Activated T-cell treated with anti-CD3 and anti-CD28 coated beads, Interleukin-2, amount 50 U/mL, for 48 hours (primary cell): ENCODE measurements at places on chromosomes 3 and 15.
A peak's percentile ranks its signal among the peaks of the same experiment; 100 is the strongest.

DNA sequence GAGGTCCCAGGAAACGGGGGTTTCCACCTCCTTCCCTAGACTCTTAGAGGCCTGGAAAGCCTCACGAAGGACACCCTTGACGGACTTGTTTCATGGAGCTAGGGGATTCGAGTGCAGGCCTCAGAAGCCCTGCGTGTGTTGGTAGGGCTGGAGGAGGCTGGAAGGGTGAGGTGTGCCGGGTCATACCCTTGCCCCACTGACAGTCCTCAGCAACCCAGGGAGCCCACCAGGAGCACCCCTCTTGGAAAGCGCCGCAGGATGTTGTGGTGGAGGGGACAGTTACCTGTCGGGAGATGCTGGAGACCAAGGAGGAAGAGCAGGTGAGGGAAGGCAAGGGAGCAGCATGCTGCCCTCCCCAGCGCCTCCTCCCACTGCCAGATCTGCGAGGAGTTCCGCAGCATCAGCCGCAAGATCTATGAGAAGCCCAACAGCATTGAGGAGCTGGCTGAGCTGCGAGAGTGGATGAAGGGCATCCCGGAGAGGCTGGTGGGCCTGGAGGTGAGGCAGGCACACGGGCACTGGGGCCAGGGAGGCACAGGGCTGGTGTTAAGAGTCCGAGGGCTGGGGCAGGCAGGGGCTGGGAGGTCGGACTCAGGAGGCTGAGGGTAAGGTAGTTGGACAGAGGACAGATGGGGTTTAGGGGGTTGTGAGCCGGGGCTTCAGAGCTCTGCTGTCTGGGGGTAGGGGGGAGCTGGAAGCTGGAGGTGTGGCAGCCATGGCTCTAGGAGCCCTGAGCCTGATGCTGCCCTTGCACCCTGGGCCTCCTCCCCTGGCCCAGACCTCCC lies 33.7 kb downstream of the DNAH1 start:
- no peak for DNase-seq

DNA sequence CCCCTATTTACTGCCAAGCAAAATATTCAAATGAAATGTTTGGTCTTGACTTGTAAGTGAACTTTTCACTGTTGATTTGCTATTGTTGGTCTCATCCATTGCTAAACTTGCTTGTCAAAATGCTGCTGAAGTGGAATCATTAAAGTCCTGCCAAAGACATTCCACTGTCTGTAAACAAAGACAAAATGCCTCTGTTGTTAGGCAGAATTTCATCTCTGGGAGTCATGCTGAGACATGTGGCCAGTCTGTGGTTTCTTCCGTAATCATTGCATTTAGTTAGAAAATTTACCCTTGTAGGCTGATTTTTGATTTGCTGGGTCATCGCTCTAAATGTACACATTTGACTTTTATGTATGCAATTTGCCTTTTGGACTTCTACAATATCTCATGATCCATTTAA lies 577.7 kb downstream of the MECOM start:
- no peak for DNase-seq

- DNase-seq: no peak
Measured at GRCh38 chr3:194158942-194159439, 23.0 kb downstream of the HES1 start.

DNA sequence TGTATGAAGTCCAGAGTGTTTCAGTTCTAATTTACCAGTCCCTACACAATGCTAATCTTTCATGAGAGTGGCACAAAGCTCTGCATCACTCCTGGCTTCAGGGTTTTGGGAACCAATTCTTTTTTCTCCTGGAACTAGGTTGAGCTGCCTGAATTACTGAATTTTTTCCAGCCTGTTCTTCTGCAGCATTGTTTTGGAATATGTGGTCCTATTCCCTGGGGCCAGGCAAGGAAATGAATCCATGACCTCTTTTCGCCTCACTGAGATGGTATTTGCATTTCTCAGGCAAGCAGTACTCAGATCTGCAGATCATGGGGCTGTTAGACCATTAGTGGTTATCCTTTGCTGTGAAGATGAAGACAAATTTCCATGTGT lies 25.6 kb upstream of the GPR171 start:
- no peak for DNase-seq

DNA sequence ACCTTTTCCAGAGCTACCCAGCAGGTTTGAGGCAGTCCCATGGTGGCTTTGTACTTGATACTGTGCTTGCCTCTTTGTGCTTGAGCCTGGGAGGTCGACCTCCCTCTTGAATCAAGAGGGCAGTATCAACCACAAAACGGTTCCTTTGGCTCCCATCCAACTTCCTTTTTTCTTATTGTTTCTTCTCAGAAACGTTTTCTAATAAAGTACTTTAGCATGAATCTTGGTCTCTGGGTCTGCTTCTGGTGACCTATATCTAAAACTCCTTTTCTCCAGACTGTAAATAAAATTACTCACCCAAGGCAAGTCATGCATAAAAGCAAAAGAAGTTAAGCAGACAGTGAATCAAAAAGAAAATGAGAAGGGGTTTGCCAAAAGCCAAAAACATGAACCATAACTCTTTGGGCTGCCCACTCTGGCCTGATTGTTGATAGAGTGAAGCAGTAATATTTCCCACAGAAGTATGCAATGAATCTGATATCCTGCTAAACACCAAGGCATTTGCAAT lies 112.2 kb upstream of the SLC4A7 start:
- DNase-seq: no peak

GRCh38 chr3:53718462-53718861 lies 127.8 kb downstream of the CHDH start:
- no peak for DNase-seq

DNA sequence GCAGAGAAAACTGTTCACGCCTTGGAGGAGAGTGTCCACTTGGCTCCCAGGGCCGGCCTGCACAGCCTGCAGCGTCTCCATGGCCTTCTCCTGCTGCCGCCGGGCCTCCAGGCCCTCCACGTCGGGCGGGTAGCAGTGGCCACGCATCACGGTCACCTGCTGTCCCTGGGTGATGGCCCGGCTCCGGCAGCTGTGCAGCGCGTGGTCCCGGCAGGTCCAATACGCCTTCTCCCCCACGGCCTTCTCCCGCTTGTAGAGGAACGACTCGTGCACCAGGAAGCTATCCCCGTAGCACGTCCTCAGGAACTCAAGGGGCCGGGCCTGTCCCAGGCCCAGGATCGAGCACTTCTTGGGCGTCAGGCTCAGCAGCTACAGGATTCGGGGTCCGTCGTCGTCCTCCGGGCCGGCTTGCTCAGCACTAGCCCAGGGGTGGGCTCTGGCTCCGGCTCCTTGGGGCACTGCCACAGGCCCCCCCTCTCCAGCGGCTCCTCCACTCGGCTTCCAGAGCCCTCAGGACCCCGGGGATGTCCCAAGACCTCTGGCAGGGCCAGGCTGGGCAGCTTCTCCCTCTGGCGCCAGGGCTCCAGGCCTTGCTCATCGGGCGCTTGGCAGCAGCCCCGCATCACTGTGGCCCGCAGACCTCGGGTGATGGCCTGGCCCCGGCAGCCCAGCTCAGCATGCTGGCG lies 83.6 kb upstream of the FXR1 start:
- DNase-seq: no peak

DNA sequence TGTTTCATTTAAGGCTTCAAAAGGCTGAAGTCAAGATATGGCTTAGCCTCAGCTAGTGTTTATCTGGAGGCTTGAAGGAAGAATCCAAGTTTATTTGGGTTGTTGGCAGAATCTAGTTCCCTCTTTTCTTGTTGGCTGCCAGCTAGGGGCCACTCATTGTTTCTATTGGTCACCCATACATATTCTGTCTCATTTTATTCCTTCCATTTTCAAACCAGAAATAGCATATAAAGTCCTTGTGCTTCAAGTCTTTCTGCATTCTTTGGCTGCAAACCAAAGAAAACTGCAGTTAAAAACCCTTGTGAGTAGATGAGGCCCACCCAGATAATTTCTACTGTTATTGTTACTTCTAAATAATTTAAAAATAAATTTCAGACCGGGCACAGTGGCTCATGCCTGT lies 301.7 kb downstream of the OXSM start:
- no peak for DNase-seq

DNA sequence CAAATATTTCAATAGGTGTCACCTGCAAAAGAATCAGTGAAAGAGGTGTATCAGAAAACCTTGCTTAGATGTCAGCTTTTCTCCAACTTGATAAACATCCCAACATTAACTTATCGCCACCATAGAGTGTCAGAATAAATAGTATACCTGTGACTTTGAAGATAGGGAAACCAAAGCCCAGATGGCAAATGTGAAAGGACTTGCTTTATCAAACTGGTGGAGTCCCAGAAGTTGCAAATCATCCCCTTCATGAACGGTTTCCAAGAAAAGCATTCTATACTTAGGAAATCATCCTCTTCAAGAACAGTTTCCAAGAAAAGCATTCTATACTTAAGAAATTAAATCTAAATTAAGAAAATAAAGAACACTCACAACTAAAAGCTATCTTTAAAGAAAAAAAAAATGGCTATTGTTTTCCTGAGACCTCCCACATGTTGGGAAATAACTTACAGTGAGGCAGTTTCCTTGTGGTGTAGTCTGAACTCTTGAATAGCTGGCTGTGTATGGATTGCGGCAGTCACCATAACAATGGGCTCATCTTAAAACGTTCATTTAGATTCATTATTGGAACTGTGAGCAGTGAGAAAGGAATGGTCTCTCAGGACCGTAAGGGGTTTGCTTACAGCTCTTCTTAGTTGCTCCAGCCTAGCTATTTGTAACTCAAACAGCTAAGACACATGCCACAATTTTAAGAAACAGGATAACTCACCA lies 56.5 kb downstream of the GHSR start:
- no peak for DNase-seq

GRCh38 chr15:55289011-55289745 lies 435 bp downstream of the RAB27A start:
- DNase-seq: peak; percentile 70

- DNase-seq: no peak
Measured at GRCh38 chr3:102068327-102068726, 219.0 kb downstream of the NFKBIZ start.

DNA sequence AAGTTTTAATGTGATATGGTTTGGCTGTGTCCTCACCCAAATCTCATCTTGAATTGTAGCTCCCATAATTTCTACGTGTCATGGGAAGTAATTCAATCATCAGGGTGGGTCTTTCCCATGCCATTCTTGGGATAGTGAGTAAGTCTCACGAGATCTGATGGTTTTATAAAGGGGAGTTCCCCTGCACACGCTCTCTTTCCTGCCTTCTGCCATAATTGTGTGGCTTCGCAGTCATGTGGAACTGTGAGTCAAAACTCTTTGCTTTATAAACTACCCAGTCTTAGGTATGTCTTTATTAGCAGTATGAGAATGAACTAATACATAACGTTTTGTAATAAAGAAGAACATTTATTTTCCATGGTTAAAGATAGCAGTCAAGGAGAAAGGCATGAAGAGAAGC lies 39.2 kb upstream of the GOLIM4 start:
- DNase-seq: no peak

- DNase-seq: no peak
Measured at GRCh38 chr15:70453238-70453637, 310.1 kb downstream of the UACA start.

- DNase-seq: no peak
Measured at GRCh38 chr3:71515636-71516365, 67.7 kb downstream of the FOXP1 start.

- DNase-seq: no peak
Measured at GRCh38 chr3:155736381-155736780, 8.5 kb downstream of the PLCH1 start.

GRCh38 chr3:101615525-101615924 lies 41.5 kb downstream of the PCNP start:
- DNase-seq: no peak

DNA sequence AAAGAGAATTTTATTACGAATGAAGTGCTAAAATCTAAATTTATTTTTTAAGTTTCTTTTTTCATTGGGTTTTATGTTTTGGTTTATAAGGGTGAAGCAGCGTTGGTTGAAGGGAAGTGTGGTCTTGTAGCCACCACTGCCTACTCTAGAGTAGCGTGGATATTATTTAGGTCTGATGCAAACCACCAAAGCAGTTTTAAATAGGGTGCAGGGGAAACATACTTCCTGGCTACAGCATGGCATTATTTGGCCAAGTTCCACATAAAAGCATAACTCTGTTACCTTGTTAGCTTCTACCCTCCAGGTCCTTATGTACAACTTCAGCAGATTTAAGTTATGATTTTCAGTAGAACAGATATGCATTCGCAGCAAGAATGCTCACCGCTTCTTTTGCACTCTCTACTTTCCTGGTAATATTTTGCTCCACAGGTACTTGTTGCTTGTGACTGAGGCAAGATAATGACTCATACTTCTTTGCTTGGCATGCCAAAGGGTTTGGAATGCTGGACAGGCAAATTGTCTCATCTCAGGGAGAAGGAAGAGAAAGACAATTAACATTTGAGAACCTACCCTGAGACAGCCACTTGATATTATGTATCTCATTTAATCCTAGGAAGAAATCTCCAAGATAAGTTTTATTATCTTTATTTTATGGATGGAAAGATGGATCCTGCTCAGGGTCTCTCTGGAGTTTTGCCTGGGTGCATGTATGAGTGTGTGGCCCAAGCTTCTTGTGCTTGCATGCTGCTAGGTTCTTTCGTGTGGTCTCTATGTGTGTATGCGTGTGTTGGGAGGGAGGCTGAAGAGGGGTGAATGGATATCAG lies 5.4 kb downstream of the TGFBR2 start:
- DNase-seq: no peak

DNA sequence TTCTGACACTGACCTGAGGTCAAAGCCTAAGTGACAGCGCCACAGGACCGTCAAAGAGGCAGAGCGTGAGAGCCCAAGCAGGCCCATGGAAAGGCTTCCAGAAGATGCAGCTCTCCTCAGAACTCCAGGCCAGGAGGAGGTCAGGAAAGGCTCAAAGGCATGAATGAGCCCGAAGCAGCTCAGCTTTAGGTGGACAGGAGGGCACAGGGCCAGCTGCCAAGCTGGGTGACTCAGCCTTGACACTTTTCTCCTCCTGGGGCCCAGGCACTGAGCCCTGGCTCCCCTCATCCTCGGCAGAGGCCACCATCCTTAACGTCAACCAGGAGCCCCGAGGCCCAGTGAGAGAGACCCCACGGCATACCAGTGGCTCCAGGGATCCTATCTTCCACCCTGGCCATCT lies 62.9 kb downstream of the ADCY5 start:
- DNase-seq: no peak

GRCh38 chr3:52506266-52506966 lies 11.3 kb downstream of the STAB1 start:
- DNase-seq: no peak

DNA sequence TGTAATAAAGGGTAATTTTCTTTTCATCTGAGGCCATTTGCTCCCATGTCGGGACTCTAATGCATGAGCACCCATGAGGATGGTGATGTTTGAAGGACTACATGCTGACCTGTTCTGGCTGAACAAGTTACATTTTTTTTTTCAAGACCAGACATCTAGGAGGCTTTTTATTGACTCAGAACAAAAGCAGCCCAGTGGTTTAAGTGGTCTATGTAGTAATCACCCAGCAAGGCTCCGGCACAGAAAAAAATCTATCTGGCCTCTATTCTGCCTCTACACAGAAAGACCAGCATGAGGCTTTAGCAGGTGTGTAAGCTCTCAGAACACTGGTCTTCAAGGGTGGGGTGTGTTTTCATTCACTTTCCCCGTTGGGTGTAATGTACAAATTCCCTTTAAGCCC lies 95.1 kb upstream of the ZBED2 start:
- no peak for DNase-seq
